SHP77 treated with DMSO at 0.1 percent for 48 hours (cell line): ENCODE measurements at places on chromosomes 13 and 19.

GRCh38 chr13:85693889-85694511 is 105.2 kb downstream of the SLITRK6 start:
- no peak for DNase-seq

GRCh38 chr19:13974073-13974472 is 21.8 kb downstream of the DCAF15 start:
- peak; percentile 0 for DNase-seq

DNA sequence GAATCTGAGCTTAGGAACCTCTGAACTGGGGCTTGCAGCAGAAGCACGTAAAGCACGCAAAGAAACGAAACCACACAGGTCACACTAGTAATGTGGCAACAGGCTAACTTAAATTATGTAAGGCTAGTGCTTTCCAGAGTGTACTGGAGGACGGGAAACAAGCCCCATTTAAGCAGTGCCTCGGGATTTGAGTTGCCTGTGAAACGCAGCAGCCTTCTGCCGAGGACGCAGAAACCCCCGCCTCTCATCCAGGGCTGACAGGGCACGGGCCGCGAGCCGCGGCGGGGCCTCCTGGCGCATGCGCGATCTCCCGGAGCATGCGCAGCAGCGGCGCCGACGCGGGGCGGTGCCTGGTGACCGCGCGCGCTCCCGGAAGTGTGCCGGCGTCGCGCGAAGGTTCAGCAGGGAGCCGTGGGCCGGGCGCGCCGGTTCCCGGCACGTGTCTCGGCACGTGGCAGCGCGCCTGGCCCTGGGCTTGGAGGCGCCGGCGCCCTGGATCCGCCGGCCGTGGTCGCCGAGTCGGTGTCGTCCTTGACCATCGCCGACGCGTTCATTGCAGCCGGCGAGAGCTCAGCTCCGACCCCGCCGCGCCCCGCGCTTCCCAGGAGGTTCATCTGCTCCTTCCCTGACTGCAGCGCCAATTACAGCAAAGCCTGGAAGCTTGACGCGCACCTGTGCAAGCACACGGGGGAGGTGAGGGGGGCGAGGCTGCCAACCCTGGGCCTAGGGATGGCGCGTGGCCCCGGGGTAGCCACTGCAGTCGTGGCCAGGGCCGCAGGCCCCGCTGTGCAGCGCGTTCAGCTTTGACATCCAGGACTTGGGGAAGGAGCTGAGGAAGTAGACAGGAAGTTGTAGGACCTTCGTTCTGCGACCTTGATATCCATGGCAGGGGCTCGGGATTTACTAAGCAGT is at the start of gene GTF3A:
Gene GTF3A (plus strand): TSS at position 374 of the 912 bp plus-strand sequence.
- peak; percentile 38 for DNase-seq

DNA sequence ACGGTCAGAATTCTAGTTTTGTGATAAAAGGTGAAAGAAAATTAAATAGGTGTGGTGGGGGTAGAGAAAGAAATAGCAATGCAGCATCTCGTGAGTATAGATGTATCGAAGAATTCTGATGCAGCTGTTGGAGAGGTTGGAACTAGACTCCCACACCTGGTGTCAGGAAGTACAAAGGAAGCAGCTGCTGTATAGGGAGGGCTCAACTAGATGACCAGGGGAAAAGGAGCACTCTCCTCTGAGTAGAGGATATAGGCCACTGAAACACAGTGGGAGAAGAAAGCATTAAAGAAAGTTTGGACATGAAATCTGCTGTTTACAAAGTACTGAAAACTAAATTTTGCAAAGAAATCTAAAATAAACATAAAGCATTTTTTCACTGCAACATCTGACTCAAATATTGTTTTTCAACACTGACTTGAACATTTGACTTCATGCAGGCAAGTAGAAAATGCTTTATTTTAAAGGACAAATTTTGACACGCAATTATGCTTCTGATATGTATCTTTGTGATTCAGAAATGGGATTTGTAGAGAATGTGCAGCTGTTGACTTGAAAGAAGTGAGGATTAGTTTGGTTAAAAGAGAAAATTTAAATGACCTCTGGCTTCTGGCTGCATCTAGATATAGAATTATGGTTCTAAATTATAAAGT is 82.2 kb downstream of the MIPEP start:
- peak; percentile 33 for DNase-seq

DNA sequence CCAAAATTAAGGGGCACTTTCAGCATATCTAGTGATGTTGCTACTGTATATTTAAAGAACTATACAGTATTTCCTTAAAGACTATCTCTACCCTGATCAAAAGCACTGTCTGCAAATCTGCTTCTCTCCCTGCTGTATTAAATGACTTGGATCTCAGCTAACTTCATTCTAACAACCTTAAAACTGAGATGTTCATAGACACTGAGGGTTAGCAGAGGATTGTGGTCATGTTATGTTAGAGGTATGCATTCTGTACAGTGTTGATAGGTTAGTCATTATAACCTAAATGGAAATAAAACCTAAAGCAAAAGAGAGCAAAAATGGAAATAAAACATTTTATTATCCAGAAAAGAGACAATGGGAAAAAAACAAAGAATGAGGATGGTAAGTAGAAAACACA is 9.9 kb downstream of the GPR183 start:
- DNase-seq: no peak

DNA sequence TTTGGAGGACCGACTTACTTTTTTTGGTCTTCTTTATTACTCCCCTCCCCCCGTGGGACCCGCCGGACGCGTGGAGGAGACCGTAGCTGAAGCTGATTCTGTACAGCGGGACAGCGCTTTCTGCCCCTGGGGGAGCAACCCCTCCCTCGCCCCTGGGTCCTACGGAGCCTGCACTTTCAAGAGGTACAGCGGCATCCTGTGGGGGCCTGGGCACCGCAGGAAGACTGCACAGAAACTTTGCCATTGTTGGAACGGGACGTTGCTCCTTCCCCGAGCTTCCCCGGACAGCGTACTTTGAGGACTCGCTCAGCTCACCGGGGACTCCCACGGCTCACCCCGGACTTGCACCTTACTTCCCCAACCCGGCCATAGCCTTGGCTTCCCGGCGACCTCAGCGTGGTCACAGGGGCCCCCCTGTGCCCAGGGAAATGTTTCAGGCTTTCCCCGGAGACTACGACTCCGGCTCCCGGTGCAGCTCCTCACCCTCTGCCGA is 409 bp downstream of the FOSB start:
- DNase-seq: no peak

- DNase-seq: no peak
Observed at GRCh38 chr19:3556423-3556977, 886 bp downstream of the MFSD12 start.

- DNase-seq: no peak
Observed at GRCh38 chr19:18611327-18612050, 1.2 kb upstream of the TMEM59L start.

DNA sequence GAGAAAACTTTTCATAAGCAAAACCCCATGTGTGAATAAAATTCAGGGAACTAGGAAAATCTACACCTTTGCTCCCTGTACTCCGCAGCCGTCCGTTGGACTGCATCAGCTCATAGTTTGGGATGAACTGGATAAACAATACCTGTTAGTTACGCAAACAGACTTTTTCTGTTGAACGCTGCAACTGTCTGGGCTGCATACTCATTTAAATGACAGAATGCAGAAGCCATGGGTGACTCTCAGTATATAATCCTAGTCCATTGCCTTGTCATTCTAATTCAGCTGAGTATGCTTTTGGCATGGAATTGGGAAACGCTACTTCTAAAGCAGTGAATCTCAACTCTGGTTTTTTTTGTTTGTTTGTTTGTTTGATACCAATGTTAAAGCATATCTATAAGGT is 151.6 kb downstream of the SLITRK1 start:
- no peak for DNase-seq

DNA sequence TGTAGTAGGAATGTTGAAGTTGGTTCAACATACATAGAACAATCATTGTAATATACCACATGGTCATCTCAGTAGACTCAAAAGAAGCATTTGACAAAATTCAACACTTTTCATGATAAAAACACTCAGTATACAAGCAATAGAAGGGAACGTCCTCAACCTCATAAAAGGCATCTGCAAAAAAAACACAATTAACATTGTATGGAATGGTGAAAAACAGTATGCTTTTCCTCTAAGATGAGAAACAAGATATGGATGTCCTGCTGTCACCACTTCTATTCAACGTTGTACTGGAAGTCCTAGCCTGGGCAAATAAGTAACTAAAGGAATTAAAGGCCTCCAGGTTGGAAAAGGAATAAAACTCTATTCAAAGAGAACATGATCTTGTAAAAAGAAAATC is 54.5 kb downstream of the FNDC3A start:
- no peak for DNase-seq

DNA sequence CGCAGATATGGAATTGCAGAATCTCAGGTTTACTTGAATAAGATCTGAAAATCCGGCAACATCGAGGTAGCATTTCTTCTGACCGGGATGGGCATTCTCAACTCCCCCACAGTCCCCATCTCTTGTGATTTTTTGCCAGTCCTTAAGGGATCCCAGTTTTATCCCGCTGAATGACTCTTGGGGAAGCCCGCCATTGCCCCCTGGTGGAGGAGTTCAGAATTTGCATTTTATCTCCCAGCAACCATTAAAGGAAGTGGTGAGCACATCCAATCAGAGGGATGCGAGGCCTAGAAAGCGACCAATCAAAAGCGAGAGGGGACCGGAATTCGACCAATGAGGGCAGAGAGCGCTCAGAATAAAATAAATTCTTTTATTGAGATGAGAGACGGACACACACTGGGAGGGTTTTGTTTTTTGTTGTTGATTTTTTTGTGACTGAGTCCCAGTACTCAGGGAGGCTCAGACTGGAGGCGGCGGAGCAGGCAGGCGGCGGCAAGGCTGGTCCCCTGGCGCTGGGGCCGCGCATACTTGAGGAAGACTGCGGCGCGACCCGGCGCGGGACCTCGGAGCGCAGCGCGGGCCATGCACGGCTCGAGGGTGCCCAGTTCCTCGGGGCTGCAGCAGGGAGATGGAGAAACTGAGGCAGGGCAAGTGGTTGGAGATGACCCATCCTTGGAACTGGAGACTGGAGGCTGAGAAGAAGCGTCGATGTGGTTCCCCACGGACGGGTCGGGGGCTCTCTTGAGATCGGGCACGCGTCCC is 3.9 kb upstream of the TTC9B start:
- DNase-seq: peak; percentile 86

DNA sequence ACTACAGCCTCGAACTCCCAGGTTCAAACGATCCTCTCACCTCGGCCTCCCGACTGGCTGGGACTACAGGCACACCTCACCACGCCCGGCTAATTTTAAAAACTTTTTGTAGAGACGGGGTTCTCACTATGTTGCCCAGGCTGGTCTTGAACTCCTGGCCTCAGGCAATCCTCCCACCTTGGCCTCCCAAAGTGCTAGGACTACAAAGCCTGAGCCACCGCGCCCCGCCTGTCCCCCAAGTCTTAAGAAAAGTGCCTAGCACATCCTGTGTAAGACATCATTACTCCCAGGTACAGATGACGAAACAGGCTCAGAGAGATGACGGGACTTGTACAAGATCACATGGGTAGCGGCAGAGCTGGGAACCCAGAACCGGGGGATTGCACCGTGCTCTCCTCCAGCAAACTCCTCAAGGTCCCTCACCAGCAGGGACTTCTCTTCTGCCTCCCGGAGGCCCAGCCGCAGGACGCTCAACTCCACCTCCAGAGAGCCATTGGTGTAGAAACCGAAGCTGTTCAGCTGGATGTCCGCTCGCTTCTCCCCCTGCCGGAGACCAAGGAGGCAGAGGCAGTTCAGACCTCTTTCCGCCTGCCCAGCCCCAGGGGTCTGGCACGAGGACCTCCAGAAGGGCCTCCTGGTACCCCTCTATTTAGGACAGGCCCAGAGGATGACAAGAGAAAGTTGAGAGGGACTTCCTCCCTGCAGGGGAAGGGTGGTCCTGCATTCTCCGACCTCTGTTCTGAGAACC is 1.0 kb downstream of the GPR108 start:
- DNase-seq: peak; percentile 45

GRCh38 chr19:29966588-29967249 is 24.7 kb downstream of the URI1 start:
- DNase-seq: no peak

DNA sequence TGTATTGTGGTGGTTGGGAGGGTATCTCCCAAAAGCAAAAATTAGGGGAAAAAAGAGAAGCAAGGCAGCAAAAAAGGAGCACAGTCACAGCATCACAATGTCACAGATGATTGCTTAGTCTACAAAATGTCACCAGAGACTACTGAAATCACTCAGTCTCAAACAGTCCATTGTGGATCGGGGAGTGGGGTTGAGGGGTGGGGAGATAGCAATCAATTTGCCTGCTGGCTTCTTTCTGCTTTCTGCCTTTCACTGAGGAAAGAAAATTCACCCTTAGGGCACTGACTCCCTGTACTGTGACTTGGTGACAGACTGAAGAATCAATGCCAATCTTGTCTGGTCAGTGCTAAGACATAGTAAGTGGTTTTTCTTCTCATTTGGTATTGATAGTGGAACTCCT is 2127.1 kb upstream of the PCDH20 start:
- DNase-seq: no peak

DNA sequence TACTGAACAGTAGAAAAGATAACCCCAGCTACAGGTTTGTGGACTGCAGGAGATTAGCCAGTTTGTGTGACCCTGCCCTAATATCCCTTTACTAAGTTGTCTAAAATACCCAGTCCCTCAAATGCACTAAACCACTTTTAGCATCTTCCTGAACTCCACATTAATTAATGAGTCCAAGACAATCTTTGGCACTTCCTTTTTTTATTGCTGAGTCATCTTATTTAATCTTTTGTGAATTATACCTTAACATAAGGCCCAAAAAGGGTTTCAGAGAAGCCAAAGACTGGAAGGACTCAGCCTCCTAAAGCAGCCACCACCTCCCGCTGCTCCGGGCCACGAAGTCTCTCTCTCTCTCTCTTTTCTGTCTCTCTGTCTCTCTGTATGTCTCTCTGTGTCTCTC is 48.8 kb upstream of the PDCD5 start:
- no peak for DNase-seq

DNA sequence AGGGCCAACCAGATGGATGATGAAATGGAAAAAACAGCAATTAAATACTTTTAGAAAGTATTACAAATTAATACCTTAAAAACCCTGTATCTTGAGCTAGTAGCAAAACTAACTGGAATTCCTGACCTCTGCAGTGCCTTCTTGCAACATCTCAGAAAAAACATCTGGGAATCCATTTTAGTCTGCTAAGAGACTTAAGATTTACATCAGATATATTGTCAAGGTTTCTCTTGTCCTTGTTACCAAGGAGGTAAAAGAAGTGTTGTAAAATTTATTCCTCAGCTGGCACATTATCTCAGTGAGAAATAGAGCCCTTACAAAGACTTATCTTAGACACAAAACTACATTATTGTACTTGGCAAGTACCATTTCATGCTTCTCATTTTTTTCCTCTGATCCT is 18.5 kb downstream of the KCNRG start:
- DNase-seq: no peak

- no peak for DNase-seq
Observed at GRCh38 chr13:79379274-79379673, 26.8 kb downstream of the RBM26 start.

GRCh38 chr19:53772943-53773342 is 51.2 kb downstream of the NLRP12 start:
- DNase-seq: peak; percentile 16

DNA sequence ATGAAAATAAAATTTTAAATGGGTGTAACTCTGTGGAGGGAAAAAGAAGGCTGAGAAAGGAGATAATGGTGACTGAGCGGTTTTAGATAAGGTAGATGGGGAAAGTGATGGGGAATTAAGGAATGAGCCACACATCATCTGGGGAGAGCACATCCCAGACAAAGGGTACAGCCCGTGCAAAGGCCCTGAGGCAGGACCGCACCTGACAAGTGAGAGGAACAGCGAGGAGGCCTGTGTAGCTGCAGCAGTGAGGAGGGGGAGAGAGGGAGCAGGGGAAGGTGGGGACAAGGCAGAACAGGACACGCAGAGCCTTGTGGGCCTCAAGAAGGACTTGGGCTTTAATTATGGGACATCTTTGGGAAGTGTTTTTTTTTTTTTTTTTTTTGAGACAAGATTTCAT is 1.8 kb upstream of the CELF5 start:
- DNase-seq: no peak
